ENCODE measurements at places on chromosomes 5 and 9.

GRCh38 chr5:128436749-128437188, 101.3 kb downstream of the FBN2 start:
- DNase-seq: no peak

DNA sequence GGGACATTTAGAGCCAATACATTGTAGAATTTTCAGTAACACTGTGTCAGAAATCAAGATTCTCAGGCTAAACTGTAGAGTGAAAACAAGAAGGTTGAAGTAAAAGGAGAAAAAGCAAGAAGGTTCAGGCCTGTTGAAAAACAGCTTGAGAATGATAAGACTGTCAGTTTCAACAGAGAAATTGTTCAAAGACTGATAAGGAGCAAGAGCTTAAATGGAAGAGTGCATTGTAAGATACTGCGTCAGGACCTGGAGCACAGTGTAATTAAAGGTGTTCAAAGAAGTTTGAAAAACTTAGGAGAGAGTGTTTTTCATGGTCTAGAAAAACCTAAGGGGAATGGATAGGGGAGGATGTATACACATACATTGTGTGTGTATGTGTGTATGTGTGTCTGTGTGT, 408.3 kb downstream of the KDM4C start:
- no peak for DNase-seq

DNA sequence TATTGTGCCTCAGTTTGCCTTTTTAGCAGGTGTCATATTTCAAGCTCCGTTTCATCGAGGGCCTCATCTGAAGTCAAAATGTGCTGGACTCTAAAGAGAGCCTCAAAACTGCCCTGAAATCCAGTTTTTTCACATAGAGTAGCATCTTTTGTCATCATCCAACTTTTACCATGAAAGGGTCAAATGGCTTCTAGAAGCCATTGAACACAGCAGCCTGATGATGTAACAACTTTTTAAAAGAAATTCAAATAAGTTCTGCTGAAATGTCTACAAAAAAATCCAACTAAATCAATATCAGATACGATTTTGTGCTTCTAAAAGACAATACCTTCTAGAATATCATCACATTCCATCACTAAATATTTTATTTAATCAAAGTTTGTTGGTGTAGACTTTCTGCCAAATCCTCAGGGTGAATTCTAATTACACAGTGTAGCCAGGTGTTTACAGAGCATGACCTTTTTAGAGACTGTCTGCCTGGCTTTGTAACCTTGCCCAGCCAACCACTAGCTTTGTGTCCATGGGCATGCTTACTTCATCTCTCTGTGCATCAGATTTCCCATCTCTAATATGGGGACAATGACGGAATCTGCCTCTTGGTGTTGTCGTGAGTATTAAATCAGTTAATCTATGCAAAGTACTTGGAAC, 505.0 kb downstream of the EBF1 start:
- no peak for DNase-seq

DNA sequence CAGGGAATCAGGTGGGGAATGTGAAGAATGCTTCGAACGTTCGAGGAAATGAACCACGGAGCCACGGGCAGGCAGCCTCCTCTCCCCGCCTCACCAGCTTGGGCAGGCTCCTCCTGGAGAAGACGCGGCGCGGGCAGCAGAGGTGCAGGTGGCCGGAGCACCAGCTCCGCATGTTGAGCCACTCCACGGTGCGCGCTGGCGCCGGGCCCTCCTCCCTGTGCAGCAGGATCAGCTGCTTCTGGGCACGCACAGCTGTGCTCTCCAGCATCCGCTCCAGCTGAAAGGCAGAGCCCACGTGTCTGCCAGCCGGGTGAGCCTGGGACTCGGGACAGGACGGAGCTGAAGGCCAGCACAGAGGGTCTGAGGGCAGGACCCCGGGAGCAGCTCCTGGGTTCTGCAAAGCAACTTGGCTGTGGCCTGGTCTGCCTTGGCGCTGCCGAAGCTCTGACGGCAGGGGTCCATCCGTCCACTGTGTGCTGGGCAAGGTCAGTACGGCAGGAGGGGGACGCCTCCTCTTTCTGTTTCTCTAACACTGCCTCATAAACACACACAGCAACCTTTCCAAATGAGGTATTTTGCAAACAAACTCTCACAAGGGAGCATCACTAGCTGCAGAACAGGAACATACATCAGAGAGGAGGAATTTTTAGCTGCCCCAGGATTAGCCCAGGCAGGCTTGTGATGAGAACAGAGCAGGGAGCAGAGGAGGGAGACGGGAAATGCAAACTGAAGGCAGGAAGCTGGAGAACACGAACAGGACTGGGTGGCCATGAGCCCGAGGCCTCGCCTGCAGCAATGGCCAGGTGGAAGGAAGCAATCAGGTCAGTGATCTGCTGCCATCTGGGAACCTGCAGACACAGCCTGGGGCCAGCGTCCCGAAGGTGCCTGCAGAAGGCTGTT, 20.1 kb upstream of the NSMF start:
- no peak for DNase-seq

DNA sequence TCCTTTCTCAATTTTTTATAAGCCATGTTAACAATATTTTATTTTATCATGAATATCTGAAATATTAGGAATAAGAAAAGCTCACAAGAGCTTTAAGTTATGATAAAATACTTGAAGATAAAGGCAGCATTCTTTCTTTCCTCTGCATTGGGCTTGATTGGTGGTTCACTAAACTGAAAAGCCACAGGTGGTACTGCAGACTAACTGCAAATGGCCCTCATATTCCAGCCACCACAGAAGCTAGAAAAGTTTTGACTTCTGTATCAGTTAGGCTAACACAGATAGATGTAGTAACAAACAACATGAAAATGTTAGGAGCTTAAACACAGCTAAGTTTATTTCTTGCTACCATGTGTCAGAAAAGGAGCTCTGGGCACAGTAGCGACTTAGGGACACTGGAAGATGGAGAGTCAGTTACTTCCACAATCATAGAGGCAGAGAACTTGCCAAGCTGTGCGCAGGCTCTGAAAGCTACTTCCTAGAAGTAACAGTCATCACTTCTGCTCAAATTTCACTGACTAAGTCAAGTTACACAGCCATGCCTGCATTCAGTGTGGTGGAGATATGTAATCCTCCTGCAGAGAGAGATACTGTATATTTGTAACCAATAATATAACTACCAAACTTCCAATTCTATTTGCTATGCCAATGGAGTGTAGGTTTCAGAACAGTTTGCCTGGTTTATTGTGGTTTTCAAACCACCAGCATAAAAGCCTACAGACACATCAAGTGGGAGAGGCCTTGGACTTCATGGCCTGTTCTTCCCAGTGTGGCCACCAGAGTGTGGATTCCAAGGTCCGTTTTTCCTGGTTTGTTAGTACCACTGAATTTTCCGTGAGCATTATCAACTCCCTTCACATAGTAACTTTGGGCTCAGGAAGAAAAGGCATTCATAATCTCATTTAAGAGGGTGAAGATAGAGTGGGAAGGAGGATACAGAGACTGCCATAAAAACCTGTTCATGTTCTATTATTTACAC, 268.3 kb downstream of the PJA2 start:
- no peak for DNase-seq
